Activated CD4-positive, alpha-beta T cell treated with anti-CD3 and anti-CD28 coated beads for 4 hours (primary cell): ENCODE measurements at places on chromosomes 1 and 21.

GRCh38 chr1:213399695-213400094 is 348.7 kb downstream of the RPS6KC1 start:
- DNase-seq, result no peak

GRCh38 chr21:45859041-45859761 is 122.4 kb upstream of the COL6A1 start:
- DNase-seq, result no peak

DNA sequence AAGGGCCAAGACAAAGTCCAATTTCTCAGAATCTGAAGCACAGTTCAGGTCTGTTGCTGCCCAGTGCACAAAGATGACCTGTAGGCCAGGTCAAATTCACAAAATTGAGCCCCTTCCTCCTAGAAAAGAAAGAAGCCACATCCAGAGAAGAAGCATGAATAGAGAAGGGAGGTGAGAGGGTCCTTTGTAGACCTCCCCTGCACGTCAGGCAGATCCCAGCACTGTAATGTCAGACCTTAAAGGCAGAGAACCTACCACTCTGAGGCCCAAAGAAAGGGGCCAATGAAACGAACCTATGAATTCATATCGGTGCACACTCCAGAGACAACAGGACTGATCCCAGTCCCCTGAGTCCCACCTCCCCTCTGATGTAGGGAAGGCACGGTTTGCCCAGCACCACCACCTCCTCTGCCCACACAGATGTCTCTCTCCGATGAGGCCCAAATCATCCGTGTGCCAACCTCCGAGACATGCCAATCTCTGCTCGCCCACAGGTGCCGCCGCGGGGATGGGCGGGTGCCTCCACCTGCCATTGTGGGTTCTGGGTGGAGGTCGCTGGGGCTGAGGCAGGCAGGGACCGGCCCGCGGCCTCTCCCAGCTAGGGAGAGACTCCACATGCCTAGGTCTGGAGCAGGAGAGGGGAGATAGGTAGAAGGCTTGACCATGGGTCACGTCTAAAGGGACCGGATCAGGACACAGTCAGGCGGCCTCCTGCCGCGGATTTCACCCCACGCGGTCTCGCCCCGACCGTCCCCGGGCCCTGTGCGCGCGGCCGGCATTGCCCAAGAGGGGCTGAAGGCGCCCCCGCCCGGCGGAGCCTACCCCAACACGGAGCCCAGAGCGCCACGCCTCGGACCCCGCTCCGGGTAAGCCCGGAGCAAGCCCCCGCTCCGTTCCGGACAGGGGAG is 42.1 kb downstream of the RRAGC start:
- DNase-seq, result no peak

- peak; percentile 31 for DNase-seq
Measured at GRCh38 chr1:111399792-111400610, 27.5 kb downstream of the OVGP1 start.

- DNase-seq, result no peak
Measured at GRCh38 chr21:36422279-36423098, 37.3 kb downstream of the CHAF1B start.

GRCh38 chr1:14167884-14168283 is 430.6 kb upstream of the KAZN start:
- DNase-seq, result no peak
